ENCODE measurements at places on chromosomes 2 and 18. TPM values are rescaled to one million over a fixed set of nuclear protein-coding genes. Genes with fewer than 3 reads are reported as not detected.

The CYP1B1 gene
- 13.7 TPM for total RNA-seq

The PLGLB2 gene
- 0.44 TPM for total RNA-seq

The STARD6 gene
- total RNA-seq = not detected

The SPC25 gene
- total RNA-seq = not detected

The ADAM23 gene
- 6.2 TPM for total RNA-seq

The PLEK gene
- 2.4 TPM for total RNA-seq

The SCN7A gene
- total RNA-seq = 4.9 TPM

The BOK gene
- 3.6 TPM for total RNA-seq

The NEUROD1 gene
- not detected for total RNA-seq

The SERPINB11 gene
- total RNA-seq = not detected

The GKN2 gene
- total RNA-seq = not detected

The SERPINB5 gene
- not detected for total RNA-seq

The OR6B2 gene
- total RNA-seq = not detected

The IRS1 gene
- total RNA-seq = 6.1 TPM

The SPATA3 gene
- total RNA-seq = not detected

The PAX8 gene
- total RNA-seq = 0.19 TPM

The LONRF2 gene
- total RNA-seq = 7.6 TPM

The SERPINB12 gene
- not detected for total RNA-seq

The TTC27 gene
- 10.4 TPM for total RNA-seq

The GMPPA gene
- total RNA-seq = 23.4 TPM

The PSMA8 gene
- total RNA-seq = not detected

The TNFAIP6 gene
- total RNA-seq = 0.32 TPM

The DTNA gene
- total RNA-seq = 103 TPM

The TMEM87B gene
- total RNA-seq = 6.0 TPM

The SEMA4F gene
- 2.0 TPM for total RNA-seq

The HOXD12 gene
- total RNA-seq = not detected

The RTP5 gene
- total RNA-seq = not detected

The GREB1 gene
- total RNA-seq = 14.6 TPM

The DAPL1 gene
- total RNA-seq = not detected

The C18orf63 gene
- total RNA-seq = not detected

The COL4A3 gene
- 20.9 TPM for total RNA-seq

The NTSR2 gene
- 0.18 TPM for total RNA-seq

The POLR1A gene
- 27.0 TPM for total RNA-seq

The DGKD gene
- 173 TPM for total RNA-seq

The LRRTM4 gene
- total RNA-seq = 0.60 TPM

The CFAP210 gene
- total RNA-seq = not detected

The SEPTIN10 gene
- 39.8 TPM for total RNA-seq

The NAGK gene
- 39.1 TPM for total RNA-seq

The CRIM1 gene
- 49.8 TPM for total RNA-seq

The DQX1 gene
- total RNA-seq = not detected

The BCL11A gene
- 0.55 TPM for total RNA-seq

The CELF4 gene
- 0.28 TPM for total RNA-seq

The NEU2 gene
- total RNA-seq = not detected

The MEMO1 gene
- 64.3 TPM for total RNA-seq

The DSEL gene
- 1.4 TPM for total RNA-seq

The CNDP1 gene
- not detected for total RNA-seq

The HOXD4 gene
- 0.26 TPM for total RNA-seq

The ST3GAL5 gene
- total RNA-seq = 7.9 TPM

The MC4R gene
- not detected for total RNA-seq

The LYPD6 gene
- 0.04 TPM for total RNA-seq

The NGEF gene
- 0.48 TPM for total RNA-seq

The PLB1 gene
- 0.89 TPM for total RNA-seq
